ENCODE measurements at places on chromosomes 6 and 20.
A peak's percentile ranks its signal among the peaks of the same experiment; 100 is the strongest.

GRCh38 chr20:41573955-41574354 is 44.2 kb downstream of the CHD6 start:
- no peak for DNase-seq

- DNase-seq, result no peak
Measured at GRCh38 chr20:54435015-54435414, 40.4 kb upstream of the DOK5 start.

GRCh38 chr6:49892280-49892679 is 25.9 kb upstream of the CRISP1 start:
- DNase-seq, result no peak

DNA sequence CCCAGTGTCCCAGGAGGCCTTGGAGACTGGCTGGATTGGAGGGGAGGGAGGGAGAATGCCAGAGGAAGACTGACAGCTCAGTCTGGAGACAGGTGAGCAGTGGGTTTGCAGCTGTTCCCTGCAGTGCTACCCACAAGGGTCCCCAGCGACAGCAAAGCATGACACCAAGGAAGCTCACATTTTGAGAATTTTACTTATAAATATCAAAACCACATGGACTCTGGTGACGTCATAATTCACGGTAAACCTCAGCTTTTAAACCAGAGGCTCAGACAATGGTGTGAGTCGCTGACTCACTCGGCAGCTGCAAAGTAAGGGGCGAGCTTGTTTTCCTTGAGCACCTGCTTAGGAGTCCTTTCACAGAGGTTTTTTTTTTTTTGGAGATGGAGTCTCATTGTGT is 65.2 kb downstream of the THBS2 start:
- DNase-seq, result no peak

DNA sequence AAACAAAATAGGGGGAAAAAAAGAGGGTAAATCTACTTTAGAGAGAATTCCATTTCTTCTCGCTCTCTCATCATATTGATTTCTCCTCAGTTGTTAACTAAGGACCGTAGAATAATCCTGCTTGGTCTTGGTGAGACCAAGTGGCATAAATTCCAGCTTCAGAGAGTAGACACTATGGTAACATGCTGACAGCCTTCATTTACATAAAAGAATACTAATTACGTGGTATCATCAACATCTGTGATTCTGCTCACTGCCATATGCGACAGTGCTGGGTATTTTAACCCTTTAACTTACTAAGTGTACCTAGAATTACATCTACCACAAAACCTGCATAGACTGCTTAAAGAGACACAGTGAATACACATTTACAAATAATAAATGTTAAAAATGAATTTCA is 27.1 kb downstream of the TOMM6 start:
- no peak for DNase-seq

GRCh38 chr6:163463180-163463579 is 48.7 kb downstream of the QKI start:
- DNase-seq, result no peak

DNA sequence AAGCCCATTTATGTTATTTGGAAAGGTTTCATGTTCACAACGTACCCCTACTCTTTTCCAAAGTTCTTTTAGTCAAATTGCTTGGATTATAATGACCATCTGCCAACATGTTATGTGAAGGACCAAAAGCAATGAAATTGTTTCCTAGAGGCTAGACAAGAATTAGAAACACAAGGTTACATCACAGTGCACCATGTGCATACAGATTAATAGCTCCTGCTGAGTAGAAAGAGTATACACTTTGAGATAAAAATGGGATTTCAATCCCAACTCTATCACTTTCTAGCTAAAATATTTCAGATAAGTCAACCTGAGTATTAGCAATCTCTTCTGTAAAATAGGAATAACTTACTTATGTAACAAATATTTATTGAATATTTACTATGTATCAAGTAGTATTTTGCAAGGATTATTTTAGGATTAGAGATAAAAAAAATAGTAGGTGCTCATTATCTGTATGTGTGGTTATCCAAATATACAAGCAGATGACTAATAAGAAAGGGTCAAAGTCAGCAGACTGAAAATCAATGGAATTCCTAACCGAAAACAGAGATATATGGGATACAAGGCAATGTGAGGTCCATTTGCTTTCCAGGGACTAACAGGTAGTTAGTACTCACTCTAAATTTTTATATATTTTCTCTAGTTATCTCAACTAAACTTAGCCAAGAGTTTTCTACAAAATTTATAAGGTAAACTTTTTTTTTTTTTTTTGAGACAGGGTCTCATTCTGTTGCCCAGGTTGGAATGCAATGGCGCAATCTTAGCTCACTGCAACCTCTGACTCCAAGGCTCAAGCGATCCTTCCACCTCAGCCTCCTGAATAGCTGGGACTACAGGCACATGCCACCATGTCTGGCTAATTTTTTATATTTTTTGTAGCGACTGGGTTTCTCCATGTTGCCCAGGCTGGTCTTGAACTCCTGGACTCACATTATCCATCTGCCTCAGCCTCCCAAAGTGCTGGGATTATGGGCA is 127.7 kb downstream of the PDSS2 start:
- DNase-seq, result no peak

GRCh38 chr6:82179415-82179814 is 68.1 kb downstream of the IBTK start:
- DNase-seq, result no peak

DNA sequence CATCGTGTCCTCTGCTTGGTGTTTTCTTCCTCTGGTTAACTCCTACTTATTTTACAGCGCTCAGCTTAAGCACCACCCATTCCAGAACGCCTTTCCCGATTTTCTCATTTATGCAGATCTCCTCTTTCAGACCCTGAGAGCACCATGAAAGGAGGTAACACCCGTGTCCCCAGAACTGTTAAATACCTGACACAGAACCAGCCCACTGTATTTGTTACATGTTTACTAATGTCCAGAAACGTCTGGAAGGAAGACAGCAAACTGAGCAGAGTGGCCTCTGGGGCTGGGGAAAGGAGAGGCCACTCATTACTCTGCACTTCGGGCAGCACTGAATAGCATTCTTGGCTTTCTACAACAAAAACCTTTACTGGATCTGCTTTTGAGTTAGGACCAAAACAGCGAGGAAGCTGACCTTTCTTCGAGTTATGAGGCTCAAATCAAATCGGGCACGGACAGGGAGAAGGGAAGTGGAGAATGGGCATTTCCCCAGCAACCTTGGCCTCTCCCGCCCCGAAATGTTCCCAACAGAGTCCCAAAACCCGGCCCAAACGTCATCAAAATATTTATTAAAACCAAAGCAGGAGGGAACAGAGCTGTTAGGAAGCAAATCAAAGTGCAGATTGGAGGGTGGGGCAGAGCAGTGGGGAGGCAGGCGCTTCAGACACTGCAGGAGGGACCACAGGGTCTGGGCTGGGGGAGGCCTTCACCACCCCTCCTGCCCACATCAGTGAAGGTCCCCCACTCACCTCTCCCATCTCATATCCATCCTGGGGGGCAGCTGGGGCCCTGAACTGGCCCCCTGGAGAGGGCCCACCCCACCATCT is 1.1 kb upstream of the NECAB3 start:
- DNase-seq, result no peak

- DNase-seq, result no peak
Measured at GRCh38 chr20:16191496-16191895, 381.8 kb downstream of the KIF16B start.

DNA sequence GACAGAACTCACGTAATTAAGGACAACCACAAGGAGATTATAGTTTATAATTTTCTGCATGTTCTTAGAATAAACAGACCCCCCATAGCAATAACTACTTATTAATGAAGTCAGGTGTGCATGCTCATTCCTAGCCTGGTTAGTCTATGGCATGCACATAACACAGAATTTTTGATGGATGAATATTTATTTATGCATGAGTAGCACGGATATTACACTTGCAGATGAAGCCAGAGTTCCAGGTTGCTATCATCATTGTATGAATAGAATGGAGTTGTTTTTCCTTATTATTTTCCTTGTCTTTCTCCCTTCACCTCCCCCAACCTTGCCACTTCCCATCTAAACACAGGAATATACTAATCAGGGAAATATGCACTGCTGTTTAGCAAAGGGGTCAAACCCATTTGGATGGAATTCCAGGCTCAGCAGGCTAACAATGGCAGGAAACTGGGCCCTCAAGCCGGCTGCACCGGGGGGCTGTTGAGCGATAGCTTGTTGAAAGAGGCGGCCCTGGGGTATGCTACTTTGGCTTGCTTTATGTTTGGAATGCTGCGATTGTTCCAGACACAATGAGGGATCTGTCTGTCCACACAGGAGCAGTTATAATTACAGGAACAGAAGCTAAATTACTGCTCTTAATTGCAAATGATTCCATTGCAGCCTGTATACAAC is 112.6 kb downstream of the TMEM170B start:
- DNase-seq, result peak; percentile 61

GRCh38 chr6:165119231-165120020 is 190.0 kb downstream of the C6orf118 start:
- DNase-seq, result no peak

DNA sequence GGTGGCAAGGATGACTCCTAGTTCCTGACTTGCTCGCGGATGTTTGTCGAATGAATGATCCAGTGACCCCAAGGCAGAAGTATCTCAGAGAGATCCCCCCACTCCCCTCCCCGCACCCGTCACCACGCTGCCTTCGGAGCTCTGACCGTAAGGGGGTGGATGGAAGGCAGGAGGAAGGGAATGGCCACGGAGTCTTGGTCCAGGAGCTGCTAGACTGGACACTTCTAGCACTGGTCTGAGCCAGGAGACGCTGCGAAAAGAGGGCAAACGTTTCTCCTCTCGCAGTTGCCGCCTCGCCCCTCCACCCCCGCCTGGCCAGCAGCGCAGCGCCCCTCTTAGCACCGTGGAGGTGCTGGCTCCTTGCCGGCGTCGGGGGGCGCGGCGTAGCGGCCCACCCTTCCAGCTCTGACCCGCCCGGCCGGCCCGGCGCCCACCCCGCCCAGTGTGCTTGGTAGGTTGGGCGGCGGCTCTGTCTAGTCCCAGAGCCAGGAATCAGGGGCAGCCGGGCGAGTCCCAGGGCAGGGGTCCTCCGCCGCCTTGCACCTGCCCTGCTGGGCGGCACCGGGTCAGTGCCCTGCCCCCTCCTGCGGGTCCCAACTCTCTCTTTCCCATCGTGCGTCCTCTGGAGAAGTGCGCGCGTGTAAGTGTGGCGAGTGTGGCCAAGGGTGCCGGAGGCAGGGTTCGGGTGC is 2.4 kb upstream of the DBNDD2 start:
- DNase-seq, result peak; percentile 27

DNA sequence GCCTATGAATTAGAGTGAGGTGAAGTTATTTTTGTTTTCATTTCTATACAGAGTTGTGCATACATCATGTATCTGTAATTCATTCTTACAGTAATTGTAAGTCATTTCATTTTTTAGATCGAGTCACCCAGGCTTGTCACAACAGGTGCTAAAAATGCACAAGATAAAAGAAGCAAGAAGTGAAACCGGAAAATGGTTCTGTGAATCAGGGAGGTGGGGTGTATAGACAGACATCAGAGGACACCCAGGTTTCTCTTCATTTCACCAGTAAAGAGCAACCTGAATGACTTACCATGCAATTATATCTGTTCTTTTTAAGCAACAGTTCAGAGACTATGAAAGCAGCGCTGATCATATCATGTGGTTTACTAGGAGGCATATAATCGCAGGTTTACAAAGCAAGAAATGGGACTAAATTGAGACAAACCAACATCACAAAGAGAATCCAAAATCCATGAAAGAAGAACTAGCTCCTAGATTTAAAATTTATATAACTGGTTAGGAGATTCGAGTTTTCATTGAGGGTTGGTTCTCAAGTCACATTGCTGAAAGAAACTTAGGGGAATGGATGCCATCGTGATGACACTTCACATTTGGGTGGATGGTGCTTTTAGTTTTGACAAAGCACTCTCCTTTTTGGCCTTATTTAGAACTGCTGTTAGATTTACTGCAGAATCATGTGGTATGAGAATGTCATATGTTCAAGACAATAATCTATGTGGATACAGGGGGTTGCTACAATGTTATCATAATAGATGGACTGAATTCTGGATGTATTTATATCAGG is 27.9 kb upstream of the TBC1D7 start:
- no peak for DNase-seq

GRCh38 chr6:116349216-116349615 is 21.5 kb upstream of the DSE start:
- DNase-seq, result no peak

DNA sequence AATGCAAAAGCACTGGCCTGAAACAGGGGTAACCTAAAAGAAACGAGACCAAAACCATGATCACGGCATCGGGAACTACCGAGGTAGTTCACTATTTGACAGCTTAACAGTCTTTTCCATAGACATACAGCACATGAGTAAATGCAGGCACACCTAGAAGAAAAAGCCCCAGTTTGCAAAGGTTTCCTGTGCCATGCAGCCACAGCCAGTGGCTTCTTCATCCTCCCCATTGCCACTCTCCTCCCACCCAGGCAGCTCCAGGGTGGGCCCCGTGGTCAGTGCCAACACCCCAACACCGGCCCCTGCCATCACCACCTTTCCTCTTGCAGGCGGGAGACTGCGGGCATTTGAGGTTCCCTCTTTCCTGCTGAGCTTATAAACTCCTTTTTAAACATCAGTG is 115.4 kb downstream of the SLC23A2 start:
- no peak for DNase-seq

GRCh38 chr6:161459008-161459615 is 185.3 kb upstream of the AGPAT4 start:
- no peak for DNase-seq

DNA sequence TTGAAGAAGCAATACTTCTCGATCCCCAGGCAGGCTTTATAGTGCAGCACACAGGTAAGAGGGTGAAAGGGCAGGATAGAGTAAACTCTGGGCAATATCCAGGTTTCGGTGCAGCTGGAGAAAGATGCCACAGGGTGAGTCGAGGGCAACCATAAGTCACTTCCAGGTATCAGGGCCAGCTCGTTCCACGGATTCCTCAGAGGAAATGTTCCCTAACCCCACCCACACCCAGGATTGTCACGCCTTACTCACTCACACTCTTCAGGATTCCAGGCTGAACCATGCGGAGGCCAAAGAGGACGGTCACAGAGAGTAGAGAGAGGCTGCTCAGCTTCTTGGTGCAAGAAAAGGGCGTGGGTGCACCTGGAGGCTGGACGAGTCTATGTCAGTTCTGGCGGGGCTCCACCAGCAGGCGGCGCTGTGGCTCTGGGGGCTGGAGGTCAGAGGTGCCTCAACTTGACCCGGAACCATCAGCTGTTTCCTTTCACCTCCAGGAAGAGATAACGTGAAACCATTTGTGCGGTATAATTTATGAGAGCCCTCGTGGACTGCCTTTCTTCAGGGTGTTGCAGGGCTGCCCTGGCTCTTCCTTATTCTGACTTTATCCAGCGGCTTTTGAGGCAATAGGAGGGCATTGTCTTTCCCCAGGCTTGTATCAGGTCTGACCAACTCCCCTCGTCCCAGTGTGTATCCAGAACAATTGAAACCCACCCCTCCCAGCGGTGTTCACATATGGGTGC is 14.5 kb upstream of the WFDC12 start:
- peak; percentile 36 for DNase-seq

DNA sequence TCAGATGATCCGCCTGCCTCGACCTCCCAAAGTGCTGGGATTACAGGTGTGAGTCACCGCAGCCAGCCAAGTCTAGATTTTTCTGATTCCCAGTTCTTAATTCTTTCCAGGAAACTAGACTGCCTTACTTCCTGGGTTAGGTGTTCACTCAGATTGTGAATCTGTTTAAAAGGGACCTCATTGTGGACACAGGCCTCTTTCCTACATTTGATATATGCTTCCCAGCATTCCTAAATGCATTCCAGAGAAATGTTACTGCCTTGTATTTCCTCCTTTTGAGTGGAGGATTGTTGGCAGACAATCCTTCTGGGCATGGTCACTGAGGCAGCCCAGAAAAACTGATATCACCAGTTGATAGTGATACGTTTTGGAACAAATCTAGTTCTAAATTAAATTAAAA is 15.7 kb downstream of the TMEM181 start:
- no peak for DNase-seq

- no peak for DNase-seq
Measured at GRCh38 chr20:4325548-4326187, 310.3 kb upstream of the RNF24 start.

All from neuronal stem cell (in vitro differentiated cells).